Fibroblast of gingiva (primary cell): ENCODE measurements at places on chromosomes 3 and 15.

DNA sequence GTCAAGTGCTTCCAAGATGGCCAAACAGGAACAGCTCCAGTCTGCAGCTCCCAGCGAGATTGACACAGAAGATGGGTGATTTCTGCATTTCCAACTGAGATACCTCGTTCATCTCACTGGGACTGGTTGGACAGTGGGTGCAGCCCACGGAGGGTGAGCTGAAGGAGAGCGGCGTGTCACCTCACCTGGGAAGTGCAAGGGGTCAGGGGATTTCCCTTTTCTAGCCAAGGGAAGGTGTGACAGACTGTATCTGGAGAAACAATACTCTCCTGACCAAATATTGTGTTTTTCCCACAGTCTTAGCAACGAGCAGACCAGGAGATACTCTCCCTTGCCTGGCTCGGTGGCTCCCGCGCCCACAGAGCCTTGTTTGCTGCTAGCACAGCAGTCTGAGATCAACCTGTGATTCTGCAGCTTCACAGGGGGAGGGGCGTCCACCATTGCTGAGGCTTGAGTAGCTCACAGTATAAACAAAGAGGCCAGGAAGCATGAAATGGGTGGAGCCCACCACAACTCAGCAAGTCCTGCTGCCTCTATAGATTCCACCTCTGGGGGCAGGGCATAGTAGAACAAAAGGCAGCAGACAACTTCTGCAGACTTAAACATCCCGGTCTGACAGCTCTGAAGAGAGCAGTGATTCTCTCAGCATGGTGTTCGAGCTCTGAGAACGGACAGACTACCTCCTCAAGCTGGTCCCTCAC, 293.5 kb upstream of the SUCLG2 start:
- DNase-seq, result no peak

- no peak for DNase-seq
Observed at GRCh38 chr15:70082281-70082900, 15.3 kb downstream of the TLE3 start.

GRCh38 chr15:98853617-98854420, 153.8 kb downstream of the PGPEP1L start:
- DNase-seq, result peak; percentile 41

- no peak for DNase-seq
Observed at GRCh38 chr15:97567411-97567810, 393.1 kb upstream of the ARRDC4 start.

DNA sequence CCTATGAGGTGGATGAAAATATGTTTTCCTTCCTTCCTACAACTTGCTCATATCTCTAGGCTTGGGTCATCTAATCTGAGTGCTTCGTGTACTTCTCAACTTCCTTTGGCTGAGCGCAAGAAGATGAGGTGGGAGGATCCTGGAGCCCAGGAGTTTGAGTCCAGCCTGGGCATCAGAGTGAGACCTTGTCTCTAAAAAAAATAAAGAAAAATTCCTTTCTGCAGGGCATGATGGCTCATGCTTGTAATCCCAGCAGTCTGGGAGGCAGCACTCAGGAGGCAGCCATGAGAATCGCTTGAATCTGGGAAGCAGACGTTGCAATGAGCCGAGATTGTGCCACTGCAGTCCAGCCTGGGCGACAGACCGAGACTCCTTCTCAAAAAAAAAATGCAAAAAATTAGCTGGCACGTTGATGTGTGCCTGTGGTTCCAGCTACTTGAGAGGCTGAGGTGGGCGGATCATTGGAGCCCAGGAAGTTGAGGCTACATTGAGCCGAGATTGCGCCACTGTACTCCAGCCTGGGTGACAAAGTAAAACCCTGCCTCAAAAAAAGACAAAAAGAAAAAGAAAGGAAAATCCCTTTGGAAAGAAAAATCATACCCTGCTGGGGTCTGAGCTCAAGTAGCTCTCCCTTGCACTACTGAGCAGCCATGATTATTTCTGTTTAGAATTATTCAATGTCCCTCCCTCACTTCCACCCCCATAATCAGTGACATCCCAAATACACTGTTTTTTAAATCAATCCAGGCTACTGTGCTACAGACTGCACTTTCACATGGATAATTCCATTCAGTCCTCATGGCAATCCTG, 28.0 kb upstream of the RAB11A start:
- DNase-seq, result peak; percentile 65

GRCh38 chr3:107578091-107578490, 55.3 kb downstream of the BBX start:
- DNase-seq, result no peak

- no peak for DNase-seq
Observed at GRCh38 chr15:70493787-70494516, 269.4 kb downstream of the UACA start.
